ENCODE measurements at places on chromosomes 12 and 14.

DNA sequence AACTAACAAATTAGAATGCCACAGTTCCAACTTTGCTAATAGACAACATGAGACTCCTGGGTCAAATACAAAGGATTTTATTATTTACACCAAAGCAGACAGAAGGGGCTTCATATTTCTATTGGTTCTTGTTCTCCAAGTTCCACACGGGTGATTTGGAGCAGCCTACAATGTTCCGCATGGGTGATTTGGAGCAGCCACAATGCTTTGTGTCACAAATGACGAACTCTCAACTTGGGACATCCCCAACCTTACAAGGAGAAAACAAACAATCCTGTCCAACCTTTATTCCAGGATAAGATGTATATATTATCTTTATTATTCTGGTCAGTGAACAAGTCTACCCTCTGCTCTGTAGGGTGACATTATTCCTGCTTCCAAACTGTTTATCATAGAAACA, 694.3 kb upstream of the MGAT4C start:
- DNase-seq, result no peak

DNA sequence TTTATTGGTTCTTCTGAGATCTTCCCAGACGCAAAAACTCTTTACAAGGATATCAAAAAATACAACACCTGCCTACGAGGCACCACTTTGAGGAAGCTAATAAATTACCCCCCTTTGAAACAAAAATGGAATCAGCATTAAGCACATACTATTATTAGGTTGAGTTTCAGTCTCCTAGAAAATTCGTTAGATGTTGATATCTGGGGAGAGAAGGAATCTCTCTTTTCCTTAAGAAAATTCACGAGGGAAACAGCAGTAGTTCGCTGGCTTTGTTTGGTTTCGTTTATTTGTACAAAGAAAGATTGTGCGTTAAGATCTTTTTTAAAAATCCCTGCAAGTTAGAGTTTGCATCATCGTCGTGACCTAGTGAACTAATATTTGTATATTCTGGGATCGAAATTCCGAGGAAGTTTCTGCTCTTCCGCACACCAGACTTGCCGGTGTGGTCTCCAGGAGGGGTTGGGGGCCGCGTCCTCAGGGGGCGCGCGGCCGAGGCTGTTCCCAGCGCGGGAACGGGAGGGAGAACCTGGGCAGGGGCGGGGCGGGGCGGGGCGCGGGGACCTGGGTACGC, 12.1 kb downstream of the NKX2-1 start:
- DNase-seq, result no peak

GRCh38 chr14:58455593-58456265, 28.2 kb downstream of the KIAA0586 start:
- DNase-seq, result no peak

- no peak for DNase-seq
These were observed 4.7 kb upstream of the EIF2S3B start for GRCh38 chr12:10501030-10501429.

- no peak for DNase-seq
These were observed 754 bp downstream of the ZNF605 start for GRCh38 chr12:132955094-132956010.

DNA sequence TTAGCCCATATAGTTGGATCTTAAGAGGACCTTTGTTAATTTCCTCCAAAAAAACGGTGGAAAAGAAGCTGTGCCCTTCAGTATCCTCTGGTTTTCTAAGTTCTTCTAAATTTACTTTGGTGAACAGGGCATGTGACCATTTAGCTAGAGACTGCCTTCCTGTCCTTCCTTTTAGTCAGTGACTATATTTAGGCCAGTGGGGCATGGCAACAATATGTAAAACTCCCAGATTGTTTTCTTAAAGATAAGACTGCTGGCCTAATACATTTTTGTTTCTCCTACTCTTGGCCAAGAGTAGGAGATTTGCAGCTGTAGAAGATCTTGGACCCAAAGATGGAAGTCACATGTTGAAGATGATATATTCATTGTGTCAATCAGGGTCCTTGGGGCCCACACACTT, 325.1 kb upstream of the DCN start:
- DNase-seq, result no peak
